ENCODE measurements at places on chromosomes 12 and 14.

DNA sequence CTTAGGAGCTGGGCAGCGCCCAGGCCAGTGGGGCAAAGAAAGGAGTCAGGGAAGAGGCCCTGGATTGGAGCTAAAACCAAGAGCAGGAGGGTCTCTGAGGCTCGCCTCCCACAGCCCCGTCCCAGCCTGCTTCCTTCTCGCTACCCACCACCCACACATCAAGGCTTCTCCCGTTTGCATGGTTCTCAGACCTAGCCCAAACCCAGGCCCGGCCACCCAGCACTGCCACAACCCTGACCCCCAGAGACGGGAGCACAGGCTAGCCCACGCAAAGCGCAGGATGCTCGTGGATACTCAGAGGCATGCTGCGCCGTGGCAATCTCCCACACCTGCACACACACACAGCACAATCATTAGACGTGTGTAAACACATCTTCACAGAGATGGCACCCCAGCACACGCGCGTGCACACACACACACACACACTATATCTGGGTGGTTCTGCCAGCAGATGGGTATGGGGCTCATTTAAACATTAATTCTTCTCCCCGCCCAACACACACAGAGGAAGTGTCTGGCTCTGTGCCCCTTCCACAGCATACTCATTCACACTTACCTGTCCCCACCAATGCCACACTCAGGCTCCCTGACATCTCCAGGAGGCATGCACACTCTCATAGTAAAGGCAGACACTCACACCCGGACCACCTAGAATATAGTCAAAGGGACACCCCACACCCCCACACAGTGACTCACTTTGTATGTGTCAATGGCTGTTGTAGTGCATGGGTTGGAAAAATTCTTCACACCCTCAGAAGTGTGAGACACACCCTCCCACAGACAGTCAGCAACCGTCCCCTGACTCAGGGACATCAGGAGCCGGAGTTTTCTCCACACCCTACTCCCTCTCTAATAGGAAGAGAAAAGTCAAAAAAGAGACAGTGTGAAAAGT lies 1.1 kb downstream of the CARMIL3 start:
- no peaks in the 10 kb centered on the region for H3K27me3 ChIP-seq
- no peaks in the 10 kb centered on the region for H3K36me3 ChIP-seq
- no peak overlapping the region for H3K27ac ChIP-seq
- peak overlapping the region; percentile 56 for H3K4me3 ChIP-seq
- no peak for DNase-seq
- H3K4me1 ChIP-seq: peaks cover 14% of the 10 kb centered on the region

- H3K4me1 ChIP-seq: no peaks in the 10 kb centered on the region
- H3K27me3 ChIP-seq: no peaks in the 10 kb centered on the region
- no peaks in the 10 kb centered on the region for H3K36me3 ChIP-seq
- H3K27ac ChIP-seq: no peak overlapping the region
- DNase-seq: no peak
- H3K4me3 ChIP-seq: no peak overlapping the region
These were observed 12.5 kb upstream of the RCOR1 start for GRCh38 chr14:102579696-102580549.

GRCh38 chr12:110465024-110465423 lies 3.0 kb downstream of the GPN3 start:
- no peaks in the 10 kb centered on the region for H3K27me3 ChIP-seq
- peaks cover 10% of the 10 kb centered on the region for H3K36me3 ChIP-seq
- no peak overlapping the region for H3K4me3 ChIP-seq
- H3K27ac ChIP-seq: no peak overlapping the region
- DNase-seq: no peak

- H3K36me3 ChIP-seq: no peaks in the 10 kb centered on the region
- H3K27me3 ChIP-seq: no peaks in the 10 kb centered on the region
- no peak overlapping the region for H3K27ac ChIP-seq
- H3K4me1 ChIP-seq: no peaks in the 10 kb centered on the region
- DNase-seq: no peak
These were observed 486.2 kb downstream of the DIO2 start for GRCh38 chr14:79724934-79725717.

DNA sequence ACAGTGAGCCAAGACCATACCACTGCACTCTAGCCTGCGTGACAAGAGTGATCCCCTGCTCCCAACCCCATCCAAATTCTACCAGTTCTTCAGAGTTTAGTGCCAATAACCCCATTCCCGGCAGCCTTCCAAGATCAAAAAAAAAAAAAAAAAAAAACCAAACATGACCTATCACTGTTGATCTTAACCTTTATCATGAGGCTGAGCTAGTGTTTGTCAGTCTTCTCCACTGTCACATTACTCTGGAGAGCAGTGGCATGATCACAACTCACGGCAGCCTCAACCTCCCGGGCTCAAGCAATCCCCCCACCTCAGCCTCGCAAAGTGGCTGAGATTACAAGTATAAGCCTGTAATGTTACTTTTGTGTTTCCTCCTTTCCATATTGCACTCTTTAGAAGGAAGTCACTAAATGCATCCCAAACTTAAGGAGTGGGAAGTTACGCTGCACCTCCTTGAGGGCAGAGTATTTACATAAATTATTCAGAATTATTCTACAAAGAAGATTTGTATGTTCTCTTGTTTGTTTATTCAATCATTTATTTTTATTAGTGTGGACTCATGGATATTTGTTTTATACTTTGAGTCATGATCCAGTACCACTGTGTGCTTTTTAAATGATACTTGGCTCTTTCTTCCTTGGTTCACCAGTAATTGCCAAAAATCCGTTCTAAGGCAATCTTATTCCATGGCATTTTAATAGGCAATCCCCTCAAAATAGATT lies 31.5 kb upstream of the FAM222A start:
- H3K36me3 ChIP-seq: no peaks in the 10 kb centered on the region
- H3K4me1 ChIP-seq: no peaks in the 10 kb centered on the region
- H3K4me3 ChIP-seq: no peak overlapping the region
- H3K27me3 ChIP-seq: peaks cover 35% of the 10 kb centered on the region
- no peak for DNase-seq
- no peak overlapping the region for H3K27ac ChIP-seq

GRCh38 chr12:88836156-88836555 lies 255.9 kb upstream of the KITLG start:
- H3K36me3 ChIP-seq: no peaks in the 10 kb centered on the region
- DNase-seq: no peak
- no peaks in the 10 kb centered on the region for H3K4me1 ChIP-seq
- H3K27ac ChIP-seq: no peak overlapping the region

DNA sequence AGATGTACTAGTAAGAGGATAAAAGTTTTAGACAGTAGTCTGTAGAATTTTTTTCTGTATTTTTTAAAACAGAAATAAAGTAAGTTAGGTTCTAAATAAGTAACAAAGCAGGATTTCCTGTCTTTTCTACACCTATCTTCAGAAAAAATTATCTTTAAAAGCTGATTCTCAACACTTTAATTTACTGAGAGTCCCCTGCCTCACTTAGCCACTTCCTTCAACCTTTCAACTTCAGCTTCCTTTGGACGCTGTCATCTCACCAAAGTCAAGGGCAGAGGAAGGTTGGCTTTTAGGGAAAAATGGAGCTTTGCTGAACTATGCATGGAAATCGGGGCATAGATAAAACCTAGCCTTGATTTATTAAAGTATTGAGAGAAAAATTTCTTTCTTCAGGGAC lies 44.9 kb upstream of the CERS5 start:
- H3K4me1 ChIP-seq: peaks cover 37% of the 10 kb centered on the region
- H3K27ac ChIP-seq: no peak overlapping the region
- no peaks in the 10 kb centered on the region for H3K27me3 ChIP-seq
- H3K4me3 ChIP-seq: no peak overlapping the region

- no peak overlapping the region for H3K4me3 ChIP-seq
- no peak for DNase-seq
- no peaks in the 10 kb centered on the region for H3K27me3 ChIP-seq
- no peaks in the 10 kb centered on the region for H3K4me1 ChIP-seq
These were observed 221.2 kb upstream of the TMPO start for GRCh38 chr12:98294051-98294805.

GRCh38 chr12:83389237-83389996 lies 702.7 kb downstream of the TMTC2 start:
- no peaks in the 10 kb centered on the region for H3K27me3 ChIP-seq
- no peaks in the 10 kb centered on the region for H3K36me3 ChIP-seq
- no peak for DNase-seq
- no peaks in the 10 kb centered on the region for H3K4me1 ChIP-seq
- H3K27ac ChIP-seq: no peak overlapping the region

GRCh38 chr14:63951021-63951420 lies 98.2 kb downstream of the SYNE2 start:
- no peak overlapping the region for H3K4me3 ChIP-seq
- no peaks in the 10 kb centered on the region for H3K4me1 ChIP-seq
- no peak for DNase-seq

DNA sequence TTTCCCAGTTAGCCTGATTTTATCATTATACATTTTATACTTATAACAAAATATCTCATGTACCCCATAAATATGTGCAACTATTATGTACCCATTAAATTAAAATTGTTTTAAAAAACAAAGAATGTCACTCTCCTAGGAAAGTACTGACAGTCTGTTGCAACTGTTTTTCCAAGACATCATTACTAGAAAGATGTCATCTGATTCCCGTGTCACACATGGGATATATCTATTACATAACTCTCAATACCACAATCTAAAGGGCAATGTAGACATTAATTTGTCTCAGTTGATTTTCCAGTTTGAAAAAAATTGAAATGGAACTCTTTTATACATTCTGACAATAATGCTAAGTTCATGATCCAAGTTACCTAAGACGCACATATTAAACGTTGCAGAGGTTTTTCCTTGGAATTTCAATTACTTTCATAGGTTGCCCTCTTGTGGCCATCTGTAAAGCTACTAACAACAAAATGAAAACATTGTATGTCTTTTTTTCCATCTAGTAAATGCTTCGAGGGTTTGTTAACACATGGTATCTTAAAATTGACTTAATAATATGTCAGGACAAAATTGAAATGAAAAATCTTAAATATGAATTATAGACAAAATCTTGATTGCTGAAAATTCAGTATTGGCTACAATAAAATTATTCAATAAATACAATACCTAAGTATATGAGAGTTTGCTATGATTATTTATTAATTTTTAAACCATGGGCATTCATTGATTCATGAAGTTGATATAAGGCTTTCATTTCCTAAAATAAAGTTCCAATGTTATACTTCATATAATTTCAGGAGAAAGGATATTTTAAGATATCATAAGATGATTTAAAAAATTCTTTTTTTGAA lies 131.6 kb downstream of the PPFIA2 start:
- H3K27ac ChIP-seq: no peak overlapping the region
- H3K36me3 ChIP-seq: no peaks in the 10 kb centered on the region
- DNase-seq: no peak
- no peaks in the 10 kb centered on the region for H3K4me1 ChIP-seq
- no peak overlapping the region for H3K4me3 ChIP-seq
- H3K27me3 ChIP-seq: no peaks in the 10 kb centered on the region

- H3K27ac ChIP-seq: peak overlapping the region; percentile 73
- peaks cover 64% of the 10 kb centered on the region for H3K4me1 ChIP-seq
- no peaks in the 10 kb centered on the region for H3K36me3 ChIP-seq
- H3K27me3 ChIP-seq: no peaks in the 10 kb centered on the region
- DNase-seq: no peak
- H3K4me3 ChIP-seq: no peak overlapping the region
These were observed 55.5 kb downstream of the ETV6 start for GRCh38 chr12:11705010-11705409.

- DNase-seq: peak; percentile 80
- H3K36me3 ChIP-seq: no peaks in the 10 kb centered on the region
- peak overlapping the region; percentile 98 for H3K27ac ChIP-seq
- no peaks in the 10 kb centered on the region for H3K27me3 ChIP-seq
These were observed 396 bp downstream of the FERMT2 start for GRCh38 chr14:52950410-52950897.

DNA sequence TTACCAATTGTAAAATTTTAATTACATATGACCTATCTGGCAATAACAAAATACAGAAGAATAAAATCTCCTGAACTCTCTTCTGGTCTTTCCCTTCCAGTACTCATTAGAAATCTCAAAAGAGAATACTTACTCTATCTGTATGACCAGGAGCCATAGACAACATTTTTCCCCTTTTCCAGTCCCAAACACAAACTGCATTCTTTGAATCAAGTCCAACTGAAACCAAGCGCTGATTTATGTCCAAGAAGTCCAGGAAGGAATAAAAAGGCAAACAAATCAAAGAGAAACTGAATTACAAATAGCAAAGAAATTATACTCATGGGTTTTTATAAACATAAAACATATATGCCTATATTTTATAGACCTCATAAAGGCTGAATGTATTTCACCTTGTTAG lies 46.7 kb downstream of the EML5 start:
- H3K27me3 ChIP-seq: no peaks in the 10 kb centered on the region
- H3K27ac ChIP-seq: no peak overlapping the region
- no peak overlapping the region for H3K4me3 ChIP-seq
- no peaks in the 10 kb centered on the region for H3K36me3 ChIP-seq

DNA sequence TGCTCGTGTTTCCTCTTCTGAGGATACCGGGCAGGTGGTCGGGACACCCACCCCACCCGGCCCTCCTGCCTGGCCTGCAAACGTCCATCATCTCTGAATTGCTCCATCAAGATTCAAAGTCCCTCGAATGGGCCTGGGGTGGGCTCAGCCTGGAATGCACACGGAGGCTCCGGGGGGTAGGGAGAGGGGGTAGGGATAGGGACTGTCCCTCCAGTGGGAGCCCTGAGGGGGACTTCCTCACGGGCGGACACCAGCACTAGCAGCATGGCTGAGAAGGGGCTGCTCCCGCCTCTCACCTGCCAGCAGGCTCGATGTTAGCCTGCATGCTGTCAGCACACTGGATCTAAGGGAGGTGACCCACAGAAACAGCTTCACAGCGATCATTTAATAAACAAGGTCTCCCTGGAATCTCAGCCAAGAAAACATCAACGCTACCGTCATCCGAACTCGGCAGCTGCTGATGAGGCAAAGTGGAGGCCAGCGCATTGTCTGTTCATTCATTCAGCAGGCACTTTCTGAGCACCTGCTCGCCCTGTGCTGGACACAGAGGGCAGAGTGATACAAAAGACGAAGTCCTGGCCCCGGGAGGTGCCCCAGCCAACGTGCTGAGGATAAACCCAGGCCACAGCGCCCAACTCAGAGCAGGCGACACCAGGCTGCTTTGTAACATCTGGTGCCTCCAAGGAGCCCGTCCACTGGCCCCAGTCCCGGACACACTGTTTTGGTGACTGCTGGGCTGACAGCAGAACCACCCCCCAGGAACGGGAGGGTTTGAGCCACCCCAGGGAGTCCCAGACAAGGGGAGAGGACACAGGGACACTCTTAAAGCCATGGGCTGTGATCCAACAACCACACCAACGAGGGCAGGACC lies 6.3 kb downstream of the TMEM179 start:
- H3K4me3 ChIP-seq: no peak overlapping the region
- no peaks in the 10 kb centered on the region for H3K27me3 ChIP-seq
- H3K36me3 ChIP-seq: no peaks in the 10 kb centered on the region
- no peak overlapping the region for H3K27ac ChIP-seq
- no peak for DNase-seq

- no peak overlapping the region for H3K4me3 ChIP-seq
- no peak overlapping the region for H3K27ac ChIP-seq
- H3K27me3 ChIP-seq: peaks cover 12% of the 10 kb centered on the region
- H3K36me3 ChIP-seq: no peaks in the 10 kb centered on the region
These were observed 7.6 kb upstream of the MARK3 start for GRCh38 chr14:103377522-103378037.

Measured in tibial artery (tissue), 4 donors.